ENCODE measurements at places on chromosomes 2 and 18.

- no peak for DNase-seq
Measured at GRCh38 chr2:170322140-170322766, 144.3 kb downstream of the MYO3B start.

DNA sequence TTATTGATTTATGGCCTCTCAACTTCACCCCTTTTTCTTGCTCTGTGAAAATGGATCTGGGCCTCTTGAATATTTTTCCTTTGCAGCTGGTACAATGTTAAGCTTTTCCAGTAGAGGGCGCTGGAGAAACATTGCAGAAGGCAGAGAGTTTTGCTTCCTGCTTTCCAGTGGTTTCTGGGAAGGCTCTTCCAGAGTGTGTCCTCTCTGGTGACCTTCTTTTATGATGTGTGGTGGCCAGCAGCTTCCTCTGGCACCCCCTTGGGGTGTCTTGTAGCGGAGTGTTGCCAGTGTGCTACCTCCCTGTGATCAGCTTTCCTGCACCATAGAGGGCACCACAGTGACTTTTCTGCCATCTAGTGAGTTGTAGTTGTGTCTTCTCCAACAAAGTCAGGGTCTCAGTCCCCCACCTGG is 25.4 kb upstream of the MGAT5 start:
- DNase-seq = no peak

GRCh38 chr2:71560638-71561011 is 107.3 kb downstream of the DYSF start:
- DNase-seq = no peak

DNA sequence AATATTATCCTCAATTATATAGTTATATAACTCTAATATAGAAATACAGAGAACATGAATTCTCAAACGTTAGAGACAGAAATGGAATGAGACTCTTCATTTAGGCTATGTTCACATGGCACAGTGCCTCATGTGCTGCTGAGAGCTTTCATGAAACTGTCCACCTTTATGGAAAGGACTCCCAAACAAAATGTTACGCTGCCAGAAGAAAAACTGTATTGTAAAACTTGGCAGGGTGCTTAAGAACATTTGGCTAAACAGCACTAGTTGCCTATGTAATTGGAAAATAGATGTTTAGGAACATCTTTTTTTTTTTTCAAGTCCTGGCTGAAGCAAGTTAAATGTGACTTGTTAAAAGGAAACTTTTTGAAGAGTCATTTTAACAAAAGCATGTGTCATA is 396.0 kb downstream of the ERBB4 start:
- DNase-seq = no peak

GRCh38 chr2:237806334-237806733 is 7.8 kb downstream of the RBM44 start:
- no peak for DNase-seq

- DNase-seq = no peak
Measured at GRCh38 chr18:8809514-8809913, 104.2 kb downstream of the MTCL1 start.

GRCh38 chr2:43102366-43103092 is 123.9 kb downstream of the ZFP36L2 start:
- DNase-seq = no peak

DNA sequence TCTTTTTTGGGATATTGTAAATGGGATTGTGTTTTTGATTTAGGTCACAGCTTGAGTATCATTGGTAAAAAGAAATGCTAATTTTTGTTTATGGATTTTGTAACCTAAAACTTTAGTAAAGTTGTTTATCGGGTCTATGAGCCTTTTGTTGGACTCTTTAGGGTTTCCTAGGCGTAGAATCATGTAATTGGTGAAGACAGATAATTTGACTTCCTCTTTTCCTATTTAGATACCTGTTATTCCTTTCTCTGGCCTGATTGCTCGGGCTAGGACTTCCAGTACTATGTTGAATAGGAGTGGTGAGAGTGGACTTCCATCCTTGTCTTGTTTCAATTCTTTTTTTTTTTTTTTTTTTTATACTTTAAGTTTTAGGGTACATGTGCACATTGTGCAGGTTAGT is 149.0 kb downstream of the QPCT start:
- no peak for DNase-seq

DNA sequence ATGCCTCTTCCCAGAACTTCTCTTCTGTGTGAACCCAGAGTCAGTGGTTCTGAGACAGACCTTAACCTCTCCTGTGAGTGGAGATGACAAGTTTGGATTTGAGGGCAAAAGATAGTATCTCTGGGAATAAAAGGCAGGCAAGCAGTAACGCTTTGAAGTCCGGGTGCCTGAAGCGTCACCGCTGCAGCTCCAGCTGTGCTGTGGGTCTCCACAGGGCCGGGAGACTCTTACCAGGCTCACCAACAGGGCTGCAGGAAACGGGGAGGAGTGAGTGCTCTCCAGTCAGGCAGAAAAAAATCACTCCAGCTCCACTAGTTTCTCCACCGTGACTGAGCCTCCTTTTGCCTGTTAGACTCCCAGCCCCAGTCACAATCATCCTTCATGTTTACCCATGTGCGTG is 79.7 kb upstream of the MAP4K4 start:
- DNase-seq = no peak

DNA sequence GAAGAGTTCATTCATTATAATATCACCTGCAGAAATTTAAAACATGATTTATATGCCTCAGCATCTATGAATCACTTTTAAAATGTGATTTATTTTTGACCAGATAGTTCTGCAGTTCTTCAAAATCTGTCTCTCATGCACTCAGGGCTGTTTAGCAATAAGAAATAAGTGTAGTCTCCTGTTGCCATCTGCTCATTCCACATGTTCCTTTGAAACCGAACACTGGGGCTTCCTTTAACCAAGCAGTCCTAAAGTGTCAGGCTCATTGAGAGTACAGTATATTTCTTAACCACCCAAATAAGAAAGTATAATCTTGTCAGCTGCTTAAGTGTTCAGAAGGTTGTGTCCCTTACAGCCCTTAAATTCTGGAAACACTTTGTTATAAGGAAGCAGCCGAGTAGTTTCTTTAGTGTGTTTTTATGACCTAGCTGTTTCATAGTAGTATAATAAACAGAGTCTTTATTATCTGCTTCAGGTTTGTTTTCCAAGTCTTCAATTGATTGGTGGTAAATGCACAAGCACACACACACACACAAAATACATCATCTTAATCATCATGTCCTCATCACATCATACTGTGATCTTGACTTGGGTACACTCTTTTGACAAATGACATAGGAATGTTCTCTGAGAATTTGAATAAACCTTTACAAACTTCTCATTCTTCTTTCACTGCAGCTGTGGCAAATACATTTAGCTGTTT is 10.4 kb downstream of the WDR7 start:
- DNase-seq = no peak

DNA sequence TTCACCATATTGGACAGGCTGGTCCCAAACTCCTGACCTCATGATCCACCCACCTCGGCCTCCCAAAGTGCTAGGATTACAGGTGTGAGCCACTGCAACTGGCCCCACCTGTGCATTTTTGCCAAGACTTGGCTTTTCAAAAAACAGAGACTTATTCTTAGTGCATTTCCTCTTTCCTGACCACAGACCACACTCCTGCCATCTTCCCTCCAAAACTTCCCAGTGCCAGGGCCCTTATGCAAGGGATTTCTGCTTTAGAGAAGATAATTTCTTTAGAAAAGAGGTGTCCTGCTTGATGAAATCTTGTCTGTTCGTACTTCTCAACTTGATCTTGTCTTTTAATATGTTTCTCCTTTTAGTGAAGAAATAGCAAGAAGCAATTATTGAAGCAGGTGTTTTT is 98.8 kb upstream of the ZNF516 start:
- no peak for DNase-seq

- DNase-seq = no peak
Measured at GRCh38 chr2:133271105-133271504, 297.2 kb downstream of the NCKAP5 start.

- no peak for DNase-seq
Measured at GRCh38 chr2:237196409-237196808, 110.7 kb downstream of the COPS8 start.

DNA sequence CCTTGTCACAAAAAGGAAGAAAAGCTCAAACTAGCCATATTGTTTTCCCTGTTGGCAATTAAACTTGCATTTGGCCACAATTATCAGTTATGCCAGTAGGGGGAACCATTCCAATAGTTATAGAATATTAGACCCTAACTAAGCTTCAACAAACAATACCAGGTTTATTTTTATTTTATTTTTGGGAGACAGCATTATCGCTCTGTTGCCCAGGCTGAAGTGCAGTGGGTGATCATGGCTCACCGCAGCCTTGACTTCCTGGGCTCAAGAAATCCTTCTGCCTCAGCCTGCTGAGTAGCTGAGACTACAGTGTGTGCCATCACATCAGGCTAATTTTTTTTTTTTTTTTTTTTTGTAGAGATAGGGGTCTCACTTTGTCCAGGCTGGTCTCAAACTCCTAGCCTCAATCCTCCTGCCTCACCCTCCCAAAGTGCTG is 102.1 kb downstream of the ATAD2B start:
- DNase-seq = no peak

GRCh38 chr18:51083398-51083797 is 53.4 kb downstream of the SMAD4 start:
- no peak for DNase-seq

DNA sequence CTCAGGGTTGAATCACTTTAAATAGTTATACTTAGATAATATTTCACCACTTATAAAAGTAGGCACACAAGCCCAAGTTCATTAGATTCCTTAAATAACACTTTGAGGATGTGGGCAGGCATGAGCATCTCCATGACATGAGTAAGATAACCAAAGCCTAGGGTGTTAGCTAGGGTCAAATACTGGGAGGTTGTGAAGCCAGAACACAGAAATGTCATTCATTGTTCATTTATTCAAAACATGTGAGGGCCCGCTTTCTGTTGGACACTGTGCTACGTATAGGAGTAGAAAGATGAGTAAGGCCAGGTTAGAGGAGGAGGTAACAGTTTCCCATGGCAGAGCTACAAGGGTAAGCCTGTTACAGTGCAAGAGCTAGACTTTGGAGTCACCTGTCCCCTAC is 93.5 kb upstream of the NEDD4L start:
- no peak for DNase-seq

DNA sequence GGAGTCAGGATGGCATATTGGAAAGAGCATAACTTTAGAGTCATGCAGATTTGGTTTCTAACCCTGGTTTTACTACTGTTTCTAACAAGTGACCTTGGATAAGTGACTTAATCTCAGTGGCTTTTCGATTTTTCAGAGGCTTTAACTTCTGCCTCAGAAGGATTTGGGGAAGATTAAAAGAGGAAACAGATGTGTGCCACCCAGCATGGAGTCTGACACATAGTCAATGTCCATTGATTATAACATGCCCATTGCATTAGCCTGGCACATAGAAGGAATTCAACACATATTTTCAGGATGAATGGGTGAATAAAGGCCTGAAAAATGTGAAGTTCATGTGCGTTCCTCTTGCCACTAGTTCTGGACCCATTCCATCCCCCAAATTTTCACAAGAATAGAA is 438.2 kb downstream of the EPHA4 start:
- DNase-seq = no peak

GRCh38 chr2:220151341-220151740 is 523.9 kb downstream of the SLC4A3 start:
- DNase-seq = no peak

- DNase-seq = no peak
Measured at GRCh38 chr18:51911584-51911983, 428.4 kb upstream of the DCC start.

GRCh38 chr2:100986157-100986556 is 15.9 kb upstream of the RPL31 start:
- no peak for DNase-seq

DNA sequence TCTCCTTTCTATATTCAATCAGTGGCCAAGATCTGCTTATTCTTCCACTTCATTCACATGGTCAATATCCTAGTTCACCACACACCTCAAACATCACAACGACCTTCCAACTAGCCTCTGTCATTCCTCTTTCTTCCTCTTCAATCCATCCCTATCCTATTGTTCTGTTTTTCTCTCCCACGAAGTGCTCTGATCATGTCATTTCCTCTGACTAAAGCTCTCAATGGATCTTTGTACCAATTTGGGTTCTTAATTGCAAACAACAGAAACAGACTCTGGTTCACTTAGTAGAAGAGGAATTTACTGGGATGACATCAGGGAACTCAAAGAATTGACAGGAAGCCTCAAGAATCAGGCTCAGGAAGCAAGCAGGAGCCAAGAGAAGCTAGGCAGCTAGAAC is 23.5 kb downstream of the WNT10A start:
- DNase-seq = no peak

- DNase-seq = no peak
Measured at GRCh38 chr2:51511002-51511401, 479.1 kb upstream of the NRXN1 start.

- no peak for DNase-seq
Measured at GRCh38 chr18:78595453-78595852, 384.2 kb upstream of the SALL3 start.

DNA sequence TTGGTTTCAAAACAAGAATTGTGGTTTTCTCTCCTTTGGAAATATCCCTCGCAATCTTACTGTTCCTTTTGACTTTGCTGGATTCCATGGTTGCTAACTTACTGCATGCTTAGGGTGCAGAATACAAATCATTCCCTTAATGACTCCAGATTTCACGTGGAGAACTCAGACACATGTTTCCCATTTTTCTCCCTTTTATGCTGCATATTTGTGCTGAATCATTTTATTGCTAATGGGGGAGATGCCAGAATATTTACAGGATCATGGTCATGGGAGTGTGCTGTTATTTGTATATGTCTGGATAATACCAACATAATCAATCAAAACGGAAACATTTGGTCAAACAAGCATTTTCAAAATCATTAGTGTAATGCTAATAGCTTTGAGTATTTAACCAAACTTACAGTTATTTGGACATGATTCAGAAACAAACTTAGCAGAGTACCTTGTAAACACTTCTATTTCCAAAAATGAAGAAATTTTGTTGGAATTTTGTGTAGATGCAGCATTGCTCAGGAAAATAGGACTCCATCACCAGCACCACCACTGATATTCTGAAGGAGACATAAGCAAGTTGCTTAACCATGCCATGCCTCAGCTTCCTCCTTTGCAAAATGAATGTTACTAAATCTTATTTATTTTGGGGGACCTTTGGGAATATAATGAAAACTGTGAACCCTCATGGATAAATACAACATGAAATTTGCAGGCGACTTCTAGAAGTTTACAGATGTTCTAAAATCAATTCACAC is 122.5 kb upstream of the RND3 start:
- DNase-seq = no peak

- no peak for DNase-seq
Measured at GRCh38 chr2:75031171-75031570, 72.7 kb downstream of the POLE4 start.

DNA sequence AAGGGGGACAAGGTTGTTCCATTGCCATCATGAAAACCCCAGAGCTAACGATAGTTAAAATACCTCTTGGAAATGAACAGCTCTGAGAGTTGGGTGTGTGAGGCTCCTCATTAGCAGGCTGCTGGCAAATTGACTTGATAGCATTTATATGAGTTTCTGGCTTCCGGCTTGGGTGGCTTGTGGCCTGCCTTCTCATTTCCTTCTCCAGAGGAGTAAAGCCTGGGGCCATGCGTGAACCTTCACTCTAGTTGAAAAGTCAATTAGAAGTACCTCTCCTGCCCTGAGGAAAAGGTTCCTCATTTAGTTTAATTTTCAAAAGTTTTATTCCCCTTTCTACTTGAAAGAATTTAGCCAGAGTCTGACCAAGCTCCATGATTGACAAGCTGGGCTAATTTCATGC is 67.1 kb downstream of the MGAT5 start:
- no peak for DNase-seq

GRCh38 chr2:65489269-65489668 is 56.9 kb upstream of the SPRED2 start:
- no peak for DNase-seq

GRCh38 chr2:85577386-85578242 is at the start of gene VAMP8:
VAMP8 (plus strand) TSS chr2:85577586; CDS start chr2:85577647, 61 bp downstream.
- no peak for DNase-seq

- DNase-seq = no peak
Measured at GRCh38 chr2:55827855-55828254, 95.7 kb downstream of the EFEMP1 start.

Data from retinal pigment epithelial cell (primary cell).